ENCODE measurements at places on chromosomes 5 and 9. TPM values are rescaled to one million over a fixed set of nuclear protein-coding genes. Genes with fewer than 3 reads are reported as not detected.

The GMCL2 gene
- not detected for total RNA-seq

The THBS4 gene
- 0.87 TPM for total RNA-seq

The PTPA gene
- 59.8 TPM for total RNA-seq

The TLN1 gene
- 279 TPM for total RNA-seq

The PAIP1 gene
- total RNA-seq: 67.4 TPM

The ST8SIA4 gene
- 4.1 TPM for total RNA-seq

The ADAMTS19 gene
- 0.15 TPM for total RNA-seq

The SPINK1 gene
- total RNA-seq: not detected

The SELENOP gene
- total RNA-seq: 373 TPM

The ARID3C gene
- 0.34 TPM for total RNA-seq

The TMEM252 gene
- not detected for total RNA-seq

The ENG gene
- total RNA-seq: 213 TPM

The WNT8A gene
- not detected for total RNA-seq

The SPINK4 gene
- not detected for total RNA-seq

The SPATA31A3 gene
- not detected for total RNA-seq

The DCP2 gene
- 30.4 TPM for total RNA-seq

The EGFL7 gene
- 35.9 TPM for total RNA-seq

The PAIP2 gene
- 68.5 TPM for total RNA-seq

The NR6A1 gene
- 2.8 TPM for total RNA-seq

The SLC26A2 gene
- total RNA-seq: 7.4 TPM

The RANBP6 gene
- total RNA-seq: 12.6 TPM

The SPINK6 gene
- 1.1 TPM for total RNA-seq

The SHISAL2B gene
- not detected for total RNA-seq

The SPATA24 gene
- 1.5 TPM for total RNA-seq

The ARL10 gene
- 8.4 TPM for total RNA-seq

The C9orf152 gene
- total RNA-seq: not detected

The SLC46A2 gene
- not detected for total RNA-seq

The EXOSC3 gene
- total RNA-seq: 35.0 TPM

The LHX6 gene
- 0.81 TPM for total RNA-seq

The PCDHGA9 gene
- total RNA-seq: 5.3 TPM

The ADAMTS13 gene
- total RNA-seq: 3.4 TPM

The SLC36A2 gene
- not detected for total RNA-seq

The IFNA21 gene
- not detected for total RNA-seq

The PCDHGA3 gene
- total RNA-seq: 5.1 TPM

The EIF4EBP3 gene
- 15.3 TPM for total RNA-seq

The DMRTA1 gene
- total RNA-seq: under 0.01 TPM

The MEGF10 gene
- total RNA-seq: 0.05 TPM

The HAPLN1 gene
- 0.34 TPM for total RNA-seq

The ECPAS gene
- 59.6 TPM for total RNA-seq

The NEUROG1 gene
- not detected for total RNA-seq

The SLC4A9 gene
- total RNA-seq: not detected

The ZNF354B gene
- total RNA-seq: 6.7 TPM

The BARHL1 gene
- not detected for total RNA-seq

The LTC4S gene
- total RNA-seq: 20.0 TPM

The LIX1 gene
- not detected for total RNA-seq
